ENCODE measurements at places on chromosomes 13 and 19. TPM values are rescaled to one million over a fixed set of nuclear protein-coding genes. Genes with fewer than 3 reads are reported as not detected.

DNA sequence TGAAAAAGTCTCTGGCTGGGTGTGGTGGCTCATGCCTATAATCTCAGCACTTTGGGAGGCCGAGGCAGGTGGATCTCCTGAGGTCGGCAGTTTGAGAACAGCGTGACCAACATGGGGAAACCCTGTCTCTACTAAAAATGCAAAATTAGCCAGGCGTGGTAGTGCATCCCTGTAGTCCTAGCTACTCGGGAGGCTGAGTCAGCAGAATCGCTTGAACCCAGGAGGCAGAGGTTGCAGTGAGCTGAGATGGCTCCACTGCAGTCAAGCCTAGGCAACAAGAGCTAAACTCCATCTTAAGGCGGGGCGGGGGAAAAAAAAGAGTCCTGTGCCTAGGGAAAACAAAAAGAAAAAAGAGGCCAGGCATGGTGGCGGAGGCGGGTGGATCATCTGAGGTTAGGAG is 2.2 kb downstream of the ZNF43 start:
- no peak for DNase-seq

DNA sequence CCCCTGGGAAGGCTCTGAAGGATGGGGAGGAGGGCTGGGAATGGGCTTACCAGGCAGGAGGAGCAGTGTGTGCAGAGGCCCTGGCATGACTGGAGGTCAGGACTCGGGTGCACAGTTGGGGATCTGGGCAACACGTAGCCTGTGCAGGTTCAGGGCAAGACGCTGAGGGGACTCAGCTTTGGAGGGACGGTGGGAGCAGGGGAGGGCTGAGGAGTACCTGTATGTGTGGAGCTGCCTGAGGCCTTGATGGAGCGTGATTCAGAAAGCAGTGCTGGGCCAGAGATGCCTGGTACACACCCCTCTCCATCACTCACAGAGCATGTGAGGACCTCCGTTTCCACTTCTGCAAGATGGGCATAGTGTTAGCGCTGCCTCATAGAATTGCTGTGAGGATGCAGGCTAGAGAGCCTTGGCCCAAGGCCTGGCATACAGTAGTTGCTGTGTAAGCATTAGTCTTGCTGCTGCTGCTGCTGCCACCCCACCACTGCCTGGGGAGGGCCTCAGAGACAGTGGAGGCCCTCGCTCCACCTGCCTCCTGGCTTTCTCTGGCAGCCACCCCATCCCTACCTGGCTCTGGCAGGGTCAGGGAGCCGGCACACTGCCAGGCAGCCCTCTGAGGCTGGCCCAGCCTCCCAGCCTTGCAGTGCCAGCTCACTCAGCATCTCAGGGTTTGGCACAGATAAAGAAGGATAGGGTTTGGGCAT is 2.4 kb downstream of the PAK4 start:
- no peak for DNase-seq

DNA sequence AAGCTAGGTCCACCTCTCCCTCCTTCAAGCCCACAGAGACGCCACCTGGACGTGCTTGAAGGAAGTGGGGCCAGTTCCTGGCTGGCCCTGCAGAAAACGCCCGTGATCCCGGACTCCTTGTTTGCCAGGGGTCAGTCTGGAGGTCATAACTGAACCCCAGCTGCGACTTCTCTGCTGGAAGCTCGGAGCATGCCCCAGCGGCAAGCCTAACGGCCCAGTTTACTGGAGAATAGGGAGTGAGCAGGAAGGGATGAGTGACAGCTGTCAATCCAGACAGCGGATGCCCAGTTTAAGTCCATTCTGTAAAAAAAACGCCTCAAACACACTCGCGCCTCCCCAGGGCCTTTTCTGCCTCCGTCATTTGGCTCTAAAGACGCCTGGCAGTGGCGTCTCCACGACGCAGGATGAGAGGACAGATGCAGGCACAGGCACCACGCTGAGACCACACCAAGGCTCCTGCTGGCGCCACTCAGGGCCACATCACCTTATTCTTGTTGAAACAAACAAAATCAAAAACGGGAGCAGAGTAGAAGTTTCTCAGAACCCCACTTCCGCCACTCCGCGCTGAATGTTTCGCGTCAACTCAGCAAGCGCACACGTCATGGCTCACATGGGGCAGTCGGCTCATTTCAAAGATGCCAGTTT is 57.6 kb downstream of the RASA3 start:
- no peak for DNase-seq

- DNase-seq = no peak
These were observed 277 bp downstream of the GIPC1 start for GRCh38 chr19:14495672-14496028.

Gene VAV1
- polyA plus RNA-seq = 3.2 TPM

DNA sequence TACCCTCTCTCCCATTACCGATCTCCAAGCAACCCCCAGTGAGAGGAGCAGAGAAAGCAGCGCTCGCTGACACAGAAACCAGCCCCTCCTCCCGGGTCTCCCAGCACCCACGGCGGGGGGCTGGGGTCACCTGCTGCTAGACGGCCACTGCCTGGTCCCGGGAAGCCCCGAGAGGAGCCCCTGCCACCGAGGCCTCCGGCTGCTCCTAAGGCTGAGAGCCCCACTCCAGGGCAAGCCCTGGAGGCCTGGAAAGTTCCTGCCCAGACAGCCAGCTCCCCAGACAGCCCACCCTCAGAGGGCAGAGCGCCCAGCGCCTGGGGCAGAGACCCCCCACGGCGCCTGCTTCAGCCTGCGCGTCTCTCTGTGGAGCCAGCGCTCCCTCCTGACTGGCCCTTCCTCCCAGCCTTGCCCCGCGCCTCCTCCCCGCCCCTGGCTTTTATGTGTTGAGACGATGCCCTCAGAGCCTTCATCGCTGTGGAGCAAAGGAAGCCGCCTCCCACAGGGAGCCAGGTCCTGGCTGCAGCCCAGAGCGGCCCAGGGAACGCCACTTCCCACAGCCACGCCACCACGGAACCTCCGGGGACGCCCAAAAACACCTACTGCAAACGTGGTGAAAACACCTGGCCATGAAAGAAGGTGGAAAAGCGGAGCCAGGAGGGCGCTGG is 51.1 kb downstream of the MLLT1 start:
- DNase-seq = no peak

- DNase-seq = no peak
These were observed 646.2 kb upstream of the ATXN8OS start for GRCh38 chr13:69461397-69461796.

Gene COG3
- 24.7 TPM for polyA plus RNA-seq

DNA sequence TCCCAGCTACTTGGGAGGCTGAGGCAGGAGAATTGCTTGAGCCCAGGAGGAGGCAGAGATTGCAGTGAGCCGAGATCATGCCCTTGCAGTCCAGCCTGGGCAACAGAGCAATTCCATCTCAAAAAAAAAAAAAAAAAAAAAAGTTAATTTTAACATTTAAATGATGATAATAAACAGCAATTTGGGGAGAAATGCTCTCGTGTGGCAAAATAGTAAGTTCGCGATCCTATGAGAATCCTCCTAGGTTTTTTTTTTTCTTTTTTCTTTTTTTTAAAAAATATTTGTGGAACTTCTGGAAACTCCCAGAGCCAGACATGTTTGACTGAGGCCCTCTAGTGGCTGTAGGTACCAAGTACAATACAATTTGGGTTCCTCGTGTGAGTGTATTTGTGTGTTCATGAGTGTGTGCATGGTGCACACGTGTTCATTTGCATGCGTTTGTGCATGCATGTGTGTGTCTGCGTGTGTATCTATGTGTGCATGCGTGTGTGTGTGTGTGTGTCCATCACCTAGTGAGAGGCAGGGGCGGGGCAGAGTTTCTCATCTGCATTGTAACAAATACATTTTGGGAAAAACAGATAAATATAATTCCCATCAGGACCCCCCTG is 31.2 kb downstream of the TMPRSS9 start:
- DNase-seq = peak; percentile 40

Gene ZNF776
- 21.3 TPM for polyA plus RNA-seq

Gene ERFL
- polyA plus RNA-seq = 0.24 TPM

- no peak for DNase-seq
These were observed 178.7 kb upstream of the PCDH9 start for GRCh38 chr13:67408798-67409197.

Gene SERPINE3
- polyA plus RNA-seq = 0.66 TPM

- no peak for DNase-seq
These were observed 7.1 kb upstream of the CLPP start for GRCh38 chr19:6354098-6354674.

Gene OR7C1
- polyA plus RNA-seq = 0.03 TPM
